ENCODE measurements at places on chromosomes 7 and 10. TPM values are rescaled to one million over a fixed set of nuclear protein-coding genes. Genes with fewer than 3 reads are reported as not detected.

DNA sequence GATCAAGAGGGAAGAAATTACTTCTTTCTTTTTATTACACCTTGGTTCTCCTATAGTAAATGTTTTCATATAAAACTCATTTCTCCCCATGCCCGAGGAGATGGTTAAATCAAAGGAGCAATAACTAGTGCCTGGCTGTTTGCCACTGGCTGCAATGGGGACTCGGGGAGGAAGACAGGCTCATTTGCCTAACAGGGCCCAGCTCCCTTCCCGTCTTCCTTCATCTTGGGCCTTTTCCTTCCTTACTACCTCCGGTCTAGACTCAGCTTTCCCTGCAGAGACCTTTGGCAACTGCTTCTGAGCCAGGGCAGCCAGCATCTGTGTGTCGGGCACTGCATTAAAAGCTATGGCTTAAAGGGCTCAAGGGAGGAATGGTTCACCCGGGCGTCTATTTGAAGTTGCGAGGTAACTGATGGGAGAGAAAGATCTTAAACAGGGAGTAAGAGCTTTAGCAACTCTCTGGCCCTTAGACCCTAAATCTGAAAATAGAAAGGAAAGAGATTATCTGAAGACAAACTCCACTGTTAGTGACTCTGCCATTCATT lies 63.5 kb downstream of the CALD1 start:
- no peak for DNase-seq

GRCh38 chr7:75639071-75639885 lies 99.5 kb downstream of the HIP1 start:
- peaks cover 5% of the 10 kb centered on the region for H3K4me1 ChIP-seq
- peak; percentile 21 for DNase-seq
- no peaks in the 10 kb centered on the region for H3K27me3 ChIP-seq
- H3K27ac ChIP-seq, result no peak overlapping the region

DNA sequence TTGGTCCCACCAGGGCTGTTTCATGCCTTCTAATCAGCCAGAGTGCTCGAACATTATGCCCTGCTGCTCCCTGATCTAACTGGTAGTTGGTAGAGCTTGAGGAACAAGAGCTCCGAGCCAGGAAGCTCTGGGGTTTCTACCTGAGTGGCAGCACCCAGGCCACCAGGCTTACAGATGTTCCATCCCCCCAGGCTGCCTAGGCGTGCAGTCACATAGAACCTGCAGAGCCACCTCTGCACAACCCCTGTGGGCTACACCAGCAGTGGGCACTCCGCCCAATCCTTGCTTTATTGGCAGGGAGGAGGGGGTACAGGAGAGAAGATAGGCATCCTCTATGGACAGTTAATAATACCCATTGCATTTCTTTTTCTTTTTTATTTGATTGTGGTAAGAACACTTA lies 21.8 kb downstream of the MAP3K8 start:
- H3K36me3 ChIP-seq, result no peaks in the 10 kb centered on the region
- no peak overlapping the region for H3K27ac ChIP-seq
- no peaks in the 10 kb centered on the region for H3K4me1 ChIP-seq
- no peak overlapping the region for H3K4me3 ChIP-seq
- no peaks in the 10 kb centered on the region for H3K27me3 ChIP-seq
- DNase-seq, result no peak

- peaks cover 7% of the 10 kb centered on the region for H3K4me1 ChIP-seq
- H3K27ac ChIP-seq, result no peak overlapping the region
- no peaks in the 10 kb centered on the region for H3K36me3 ChIP-seq
Measured at GRCh38 chr10:34826221-34826620, 11.1 kb upstream of the PARD3 start.

DNA sequence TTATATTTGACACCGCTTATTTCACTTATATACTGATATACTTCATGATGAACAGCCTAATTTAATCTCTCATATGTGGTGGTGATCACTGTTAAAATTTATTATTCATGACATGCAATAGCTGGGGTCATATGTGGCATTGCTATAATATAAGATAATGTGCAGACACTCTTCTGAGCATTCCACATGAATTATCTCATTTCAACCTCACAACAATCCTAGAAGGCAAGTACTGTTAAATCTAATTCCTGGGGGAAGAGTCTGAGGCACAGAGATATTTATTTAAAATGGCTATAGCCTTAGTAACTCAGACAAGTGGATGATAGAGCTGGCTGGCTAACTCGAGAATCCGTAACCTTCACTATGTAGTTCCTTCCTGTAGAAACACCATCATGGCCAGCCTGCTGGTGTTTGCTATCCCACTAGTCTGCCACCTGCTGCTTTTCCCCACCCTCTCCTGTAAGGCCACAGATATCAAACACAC lies 46.6 kb upstream of the A1CF start:
- peaks cover 38% of the 10 kb centered on the region for H3K27me3 ChIP-seq
- no peak overlapping the region for H3K27ac ChIP-seq
- H3K4me1 ChIP-seq, result peaks cover 9% of the 10 kb centered on the region
- no peak overlapping the region for H3K4me3 ChIP-seq

DNA sequence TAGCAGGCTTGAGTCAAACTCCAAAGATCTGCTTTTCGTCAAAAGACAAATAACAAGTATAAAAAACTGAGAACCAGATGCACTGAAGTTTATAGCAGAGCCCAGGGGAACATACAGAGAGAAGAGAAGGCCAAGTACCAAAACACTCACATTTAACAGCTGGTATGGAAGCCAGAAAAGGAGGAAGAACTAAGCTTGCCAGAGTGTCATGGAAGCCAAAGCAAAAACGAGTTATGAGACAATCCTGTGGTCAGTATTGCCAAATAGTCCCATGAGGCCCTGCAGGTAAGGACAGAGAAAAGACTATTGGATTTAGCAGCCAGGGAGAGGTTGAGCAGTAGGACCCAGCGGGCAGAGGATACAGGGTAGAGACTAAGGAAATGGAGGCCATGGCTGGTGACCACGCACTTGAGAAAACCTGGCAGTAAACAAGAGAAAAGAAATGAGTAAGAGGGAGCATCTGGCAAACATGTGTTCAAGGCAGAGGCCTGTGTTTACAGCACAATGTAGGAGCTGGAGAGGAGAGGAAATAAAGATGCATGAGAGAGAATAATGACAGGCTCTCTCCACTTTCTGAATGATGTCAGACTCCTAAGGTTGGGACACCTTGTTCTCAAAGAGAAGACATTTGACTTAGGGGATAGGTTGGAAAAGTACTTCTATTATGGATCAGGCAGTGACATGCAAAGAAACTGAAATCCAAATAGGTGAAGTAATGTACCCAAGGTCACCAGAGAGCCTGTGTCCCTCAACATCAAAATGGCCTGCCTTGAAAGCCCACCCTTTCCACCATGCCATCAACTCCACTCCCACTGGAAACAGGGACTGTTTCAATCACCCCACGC lies 9.1 kb downstream of the CREB3L2 start:
- no peaks in the 10 kb centered on the region for H3K27me3 ChIP-seq
- no peaks in the 10 kb centered on the region for H3K36me3 ChIP-seq
- no peaks in the 10 kb centered on the region for H3K4me1 ChIP-seq
- no peak overlapping the region for H3K4me3 ChIP-seq
- no peak for DNase-seq

- H3K36me3 ChIP-seq, result no peaks in the 10 kb centered on the region
- H3K27me3 ChIP-seq, result no peaks in the 10 kb centered on the region
- H3K27ac ChIP-seq, result peak overlapping the region; percentile 98
- peaks cover 64% of the 10 kb centered on the region for H3K4me1 ChIP-seq
- peak overlapping the region; percentile 25 for H3K4me3 ChIP-seq
Measured at GRCh38 chr10:87844837-87845623, 18.3 kb downstream of the KLLN start.

DNA sequence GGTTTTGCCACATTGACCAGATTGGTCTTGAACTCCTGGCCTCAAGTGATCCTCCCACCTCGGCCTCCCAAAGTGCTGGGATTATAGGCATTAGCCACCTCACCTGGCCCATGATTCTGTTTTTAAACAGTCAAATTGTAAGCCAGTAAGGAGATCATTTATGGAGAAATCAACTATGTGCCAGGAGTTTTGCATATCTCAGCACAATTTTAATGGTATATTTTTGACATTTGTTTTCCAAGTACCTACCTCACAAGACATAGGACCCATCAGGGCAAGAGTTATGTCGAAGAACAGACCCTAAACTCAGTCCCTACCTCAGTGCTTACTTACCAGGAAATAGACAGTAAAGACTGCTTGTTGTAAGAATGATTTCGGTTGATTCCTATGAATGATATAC lies 173.3 kb upstream of the TNS3 start:
- H3K27ac ChIP-seq, result no peak overlapping the region
- DNase-seq, result no peak
- H3K4me3 ChIP-seq, result no peak overlapping the region
- no peaks in the 10 kb centered on the region for H3K36me3 ChIP-seq
- H3K27me3 ChIP-seq, result no peaks in the 10 kb centered on the region

GRCh38 chr7:25854059-25854458 lies 297.9 kb upstream of the NFE2L3 start:
- no peaks in the 10 kb centered on the region for H3K36me3 ChIP-seq
- DNase-seq, result no peak
- H3K4me3 ChIP-seq, result no peak overlapping the region
- peaks cover 54% of the 10 kb centered on the region for H3K27me3 ChIP-seq
- H3K27ac ChIP-seq, result no peak overlapping the region

GRCh38 chr10:21634599-21635365 lies 100.8 kb downstream of the MLLT10 start:
- no peaks in the 10 kb centered on the region for H3K27me3 ChIP-seq
- DNase-seq, result no peak
- H3K4me3 ChIP-seq, result no peak overlapping the region
- no peak overlapping the region for H3K27ac ChIP-seq

DNA sequence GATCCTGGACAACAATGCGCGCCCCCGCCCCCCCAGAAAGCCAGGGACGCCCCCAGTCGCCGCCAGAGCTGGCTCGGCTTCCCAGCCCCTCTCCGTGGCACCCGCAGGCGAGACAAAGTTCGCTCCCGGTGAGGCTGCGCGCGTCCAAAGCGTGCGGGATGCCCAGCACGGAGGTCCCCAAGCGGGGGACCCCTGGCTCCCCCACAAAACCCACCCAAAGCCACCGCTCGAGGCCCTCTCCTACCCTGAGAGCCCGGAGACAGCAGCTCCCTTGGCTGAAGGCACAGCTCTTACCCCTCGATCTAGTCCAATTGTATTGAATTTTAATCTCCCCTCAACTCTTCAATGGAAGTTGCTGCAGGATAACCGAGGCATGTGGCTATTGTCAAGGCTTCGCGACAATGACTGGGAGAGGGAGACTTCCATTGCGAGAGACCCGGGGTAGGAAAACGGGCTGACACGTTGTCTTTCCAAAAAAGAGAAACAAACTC lies 305.3 kb downstream of the PRPF18 start:
- H3K4me1 ChIP-seq, result peaks cover 41% of the 10 kb centered on the region
- no peaks in the 10 kb centered on the region for H3K36me3 ChIP-seq
- H3K4me3 ChIP-seq, result peak overlapping the region; percentile 50
- no peak for DNase-seq
- H3K27ac ChIP-seq, result no peak overlapping the region

DNA sequence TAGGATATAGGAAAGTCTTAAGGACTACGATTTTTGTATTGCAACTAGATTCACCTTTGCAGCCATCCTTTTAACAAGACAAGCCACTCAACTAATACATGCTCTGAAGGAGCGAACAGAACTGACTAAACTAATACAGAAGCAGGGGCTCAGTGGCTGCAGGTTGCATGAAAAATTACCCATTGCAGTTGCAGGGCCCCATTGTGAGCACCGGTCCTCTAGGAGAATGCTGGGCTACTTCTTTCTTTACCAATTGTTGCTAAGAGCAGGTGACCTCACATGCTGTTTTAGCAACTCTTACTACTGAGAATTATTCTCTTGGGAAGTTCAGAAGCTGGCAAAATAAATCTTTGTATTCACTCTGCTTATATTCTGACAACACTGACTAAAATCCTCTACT lies 64.0 kb upstream of the ANKRD1 start:
- no peaks in the 10 kb centered on the region for H3K27me3 ChIP-seq
- DNase-seq, result no peak
- no peak overlapping the region for H3K27ac ChIP-seq
- no peaks in the 10 kb centered on the region for H3K36me3 ChIP-seq
- H3K4me1 ChIP-seq, result no peaks in the 10 kb centered on the region
- no peak overlapping the region for H3K4me3 ChIP-seq

GRCh38 chr7:148906707-148907498 lies 22.8 kb upstream of the EZH2 start:
- no peaks in the 10 kb centered on the region for H3K36me3 ChIP-seq
- no peak overlapping the region for H3K27ac ChIP-seq
- DNase-seq, result no peak
- no peak overlapping the region for H3K4me3 ChIP-seq

DNA sequence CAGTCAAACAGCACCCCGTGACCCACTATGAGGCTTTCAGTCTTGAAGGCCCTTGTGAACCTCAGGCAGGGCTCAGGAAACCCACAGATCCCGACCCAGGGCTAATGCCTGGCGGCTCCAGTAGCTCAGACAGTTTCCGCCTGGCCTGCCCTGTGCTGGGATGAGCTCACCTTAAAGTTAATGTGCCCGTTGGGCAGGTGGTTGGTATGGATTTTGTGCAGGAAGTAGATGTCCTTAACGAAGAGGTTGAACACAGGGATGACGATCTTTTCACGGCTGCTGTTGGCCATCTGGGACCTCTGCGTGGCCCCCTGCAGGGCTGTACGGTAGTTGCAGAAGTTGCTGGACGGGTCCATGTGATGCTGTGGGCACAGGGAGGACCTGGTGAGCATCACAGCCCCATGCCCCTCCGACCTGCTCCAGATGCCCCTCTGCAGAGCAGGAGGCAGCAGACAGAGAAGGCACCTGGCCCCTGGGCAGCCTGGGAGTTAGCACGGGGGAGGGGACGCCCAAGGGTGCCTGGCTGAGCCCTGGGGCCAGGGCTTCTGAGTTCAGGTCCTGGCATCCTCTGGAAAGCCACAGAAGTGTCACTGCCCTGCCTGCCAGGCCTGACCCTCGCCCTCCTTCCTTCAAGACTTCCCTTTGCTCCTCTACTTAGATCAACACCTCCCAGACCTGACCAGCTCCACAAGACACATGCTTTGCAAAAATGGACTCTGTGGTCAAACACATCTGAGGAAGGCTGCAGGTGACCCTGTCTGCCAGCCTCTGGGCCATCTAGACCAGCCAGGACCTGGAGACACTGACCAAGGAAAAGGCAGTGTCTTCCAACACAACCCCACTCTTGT lies 59.8 kb downstream of the CSGALNACT2 start:
- no peaks in the 10 kb centered on the region for H3K4me1 ChIP-seq
- H3K36me3 ChIP-seq, result no peaks in the 10 kb centered on the region
- H3K27ac ChIP-seq, result no peak overlapping the region
- H3K27me3 ChIP-seq, result no peaks in the 10 kb centered on the region
- peak; percentile 49 for DNase-seq
- no peak overlapping the region for H3K4me3 ChIP-seq

GRCh38 chr7:146314962-146315361 lies 198.4 kb downstream of the CNTNAP2 start:
- no peak overlapping the region for H3K27ac ChIP-seq
- no peaks in the 10 kb centered on the region for H3K4me1 ChIP-seq
- no peak overlapping the region for H3K4me3 ChIP-seq
- no peaks in the 10 kb centered on the region for H3K27me3 ChIP-seq

- no peaks in the 10 kb centered on the region for H3K4me1 ChIP-seq
- DNase-seq, result peak; percentile 62
- H3K4me3 ChIP-seq, result no peak overlapping the region
Measured at GRCh38 chr7:95794917-95795515, 22.7 kb downstream of the DYNC1I1 start.

TMEM213 gene
- not detected for total RNA-seq

MMD2 gene
- not detected for total RNA-seq

PNLIP gene
- not detected for total RNA-seq

IKZF1 gene
- total RNA-seq, result not detected

SPDYE6 gene
- total RNA-seq, result not detected

NRCAM gene
- total RNA-seq, result not detected

CDHR1 gene
- total RNA-seq, result not detected

CFAP70 gene
- 0.73 TPM for total RNA-seq

DMTF1 gene
- total RNA-seq, result 48.8 TPM

MBL2 gene
- 0.17 TPM for total RNA-seq

Measured in PC-3 (cell line).